Fibroblast of skin of left biceps (primary cell): ENCODE measurements at places on chromosomes 4 and X.

DNA sequence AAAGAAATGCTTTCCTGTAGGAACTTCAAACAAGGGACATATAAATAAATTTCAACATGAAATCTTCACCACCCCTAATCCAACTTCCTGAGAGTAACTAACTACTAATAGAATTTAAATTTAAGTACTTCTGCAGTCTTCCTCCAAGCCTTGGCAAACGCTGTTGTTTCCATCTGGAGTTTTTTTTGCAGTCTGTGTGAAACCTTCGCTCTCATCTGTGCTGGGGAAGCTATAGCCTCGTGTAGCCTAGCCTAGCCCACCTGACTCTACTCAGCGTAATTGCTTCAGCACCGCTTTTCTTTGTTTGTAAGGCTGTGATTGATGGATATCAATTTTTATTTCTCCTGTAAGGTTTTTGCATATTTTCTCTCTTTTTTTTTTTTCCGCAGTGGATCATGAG lies 30.9 kb downstream of the STOX2 start:
- DNase-seq: no peak

DNA sequence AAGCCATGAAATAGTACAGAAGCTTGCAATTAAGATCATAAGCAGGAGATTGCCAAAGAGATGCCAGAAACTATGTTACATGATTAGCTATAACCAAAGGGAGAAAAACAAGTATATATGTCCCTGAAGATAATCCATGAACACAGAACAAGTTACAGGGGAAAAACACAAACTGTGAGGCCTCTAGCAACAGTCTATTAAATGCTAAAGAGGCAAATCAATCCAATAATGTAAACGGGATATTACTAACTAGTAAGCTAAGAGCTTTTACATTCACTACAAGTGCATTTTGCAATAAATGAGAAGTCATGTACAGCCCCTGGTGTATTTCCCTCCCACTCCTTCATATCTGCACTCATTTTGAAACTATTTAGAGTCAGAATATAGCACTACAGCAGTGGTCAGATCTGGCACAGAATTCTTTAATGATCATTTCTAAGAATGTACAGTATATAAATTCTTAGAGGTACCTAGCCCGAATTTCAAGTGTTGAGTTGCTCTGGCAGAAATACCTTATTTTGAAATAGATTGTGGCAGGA lies 449.8 kb upstream of the SMIM31 start:
- no peak for DNase-seq

- no peak for DNase-seq
Measured at GRCh38 chr4:151034829-151035228, 19.7 kb upstream of the LRBA start.

DNA sequence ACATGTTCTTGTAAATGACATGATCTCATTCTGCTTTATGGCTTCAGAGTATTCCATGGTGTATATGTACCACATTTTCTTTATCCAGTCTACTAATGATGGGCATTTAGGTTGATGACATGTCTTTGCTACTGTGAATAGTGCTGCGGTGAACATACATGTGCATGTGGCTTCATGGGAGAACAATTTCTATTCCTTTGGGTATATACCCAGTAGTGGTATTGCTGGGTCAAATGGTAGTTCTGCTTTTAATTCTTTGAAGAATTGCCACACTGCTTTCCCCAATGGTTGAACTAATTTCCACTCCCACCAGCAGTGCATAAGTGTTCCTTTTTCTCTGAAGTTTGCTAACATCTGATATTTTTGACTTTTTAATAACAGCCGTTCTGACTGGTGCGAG lies 1080.3 kb downstream of the CCSER1 start:
- no peak for DNase-seq

DNA sequence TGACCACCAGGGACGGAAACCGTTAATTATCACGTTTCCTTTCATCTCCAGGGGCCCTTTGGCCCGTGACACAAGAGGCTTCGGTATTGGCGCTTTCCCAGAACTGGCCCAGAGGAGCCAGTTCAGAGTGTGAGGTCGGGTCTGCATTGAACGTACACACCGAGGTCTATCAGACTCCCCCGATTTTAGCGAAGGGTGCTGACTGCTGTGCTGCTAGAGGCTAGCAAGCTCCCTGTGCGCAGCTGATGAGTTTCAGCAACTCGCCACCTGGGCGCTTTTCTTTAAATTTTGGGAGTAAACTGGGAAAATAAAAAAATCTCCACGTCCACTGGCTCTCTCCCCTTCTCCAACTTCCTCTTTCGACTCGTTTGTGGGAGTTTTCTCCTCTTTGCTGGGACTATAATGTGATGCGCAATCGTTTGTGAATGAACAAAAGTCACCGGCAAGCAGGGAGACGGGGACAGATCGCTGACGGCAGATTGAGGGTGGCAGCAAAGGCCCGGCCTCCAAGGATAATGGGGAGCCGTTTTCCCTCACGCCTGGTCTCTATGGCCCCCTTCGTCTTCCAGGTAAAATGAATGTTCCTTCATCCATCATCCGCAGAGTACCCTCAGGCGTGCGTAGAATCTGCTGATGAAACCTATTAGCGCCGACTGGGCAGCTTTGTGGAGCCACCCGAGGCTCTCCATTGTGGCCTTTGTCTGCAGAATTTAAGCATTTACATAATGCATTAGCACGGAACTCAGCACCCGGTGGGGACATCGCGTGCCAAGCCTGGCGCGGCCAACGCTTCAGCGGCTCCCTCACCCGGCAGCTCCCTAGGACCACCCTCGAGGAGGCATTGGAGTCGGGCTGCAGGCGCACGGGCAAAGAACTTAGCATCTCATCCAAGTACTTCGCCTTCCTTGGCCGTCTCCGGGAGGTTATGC lies 1.6 kb upstream of the LRAT start:
- no peak for DNase-seq

GRCh38 chrX:118493016-118493415 lies 2.6 kb upstream of the DOCK11 start:
- no peak for DNase-seq

- no peak for DNase-seq
Measured at GRCh38 chrX:109889289-109890006, 113.5 kb upstream of the TMEM164 start.

- no peak for DNase-seq
Measured at GRCh38 chrX:12611471-12611870, 179.7 kb upstream of the PRPS2 start.

DNA sequence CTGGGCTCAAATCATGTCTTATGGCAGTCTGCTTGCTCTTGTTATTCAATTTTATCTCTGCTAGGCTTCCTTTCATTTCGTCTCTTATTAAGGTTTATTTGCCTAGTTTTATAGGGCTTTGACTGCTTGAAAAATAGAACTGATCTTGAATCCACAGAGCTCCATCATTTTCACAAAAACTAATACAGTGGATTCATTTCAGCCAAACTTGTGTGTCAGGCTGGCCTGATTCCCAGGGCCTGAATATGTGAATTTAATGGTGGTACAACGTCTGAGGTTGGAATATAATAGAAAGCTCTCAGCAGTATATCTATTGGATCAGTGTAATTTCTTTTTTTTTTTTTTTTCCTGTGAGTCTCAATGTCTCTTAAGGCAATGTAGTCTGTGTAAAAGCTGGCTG lies 123.3 kb downstream of the POU4F2 start:
- DNase-seq: no peak
